GF-D8 (cell line): ENCODE measurements at places on chromosomes 11 and 22.

- DNase-seq = no peak
Measured at GRCh38 chr11:12991426-12991825, 17.7 kb upstream of the RASSF10 start.

DNA sequence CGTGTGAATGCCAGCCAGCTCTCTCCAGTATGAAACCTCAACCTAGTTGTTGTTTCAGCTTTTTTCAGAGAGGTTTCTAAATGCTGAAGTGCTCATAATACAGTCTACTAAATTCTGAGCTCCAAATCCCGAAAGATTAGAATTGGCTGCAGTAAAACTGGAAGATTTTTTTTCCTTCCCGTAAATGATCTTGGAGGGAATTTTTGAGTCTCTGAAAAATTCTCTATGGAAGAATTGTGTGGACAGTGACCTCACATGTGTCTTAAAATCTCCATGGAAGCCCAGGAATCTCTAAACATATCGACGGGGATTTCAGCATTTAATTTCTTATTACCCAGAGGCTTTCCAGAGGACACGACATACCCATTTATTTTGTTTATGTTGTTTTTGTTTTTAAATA lies 1499.2 kb downstream of the LRRC4C start:
- no peak for DNase-seq

GRCh38 chr22:37739035-37739434 lies 42.2 kb downstream of the TRIOBP start:
- no peak for DNase-seq

GRCh38 chr11:133501643-133502539 lies 30.4 kb downstream of the OPCML start:
- no peak for DNase-seq

DNA sequence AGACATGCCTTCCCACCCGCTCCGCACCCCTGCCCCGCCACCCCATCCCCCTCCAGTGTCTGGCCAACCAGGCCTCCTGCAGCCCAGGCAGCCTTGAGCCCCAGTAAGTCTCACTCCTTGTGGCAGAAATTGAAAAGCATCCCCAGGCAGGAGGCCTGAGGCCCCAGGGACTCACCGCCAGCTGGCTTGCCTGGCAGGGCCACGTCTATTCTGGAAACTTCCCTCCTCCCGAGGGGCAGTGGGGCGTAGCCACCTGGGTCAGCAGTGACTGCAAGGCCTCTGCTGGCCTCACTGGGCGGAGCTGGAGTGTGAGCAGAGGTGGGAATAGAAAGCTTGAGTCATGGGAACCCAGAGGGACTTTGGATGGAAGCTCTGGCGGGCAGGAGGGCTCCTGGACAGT lies 26.3 kb downstream of the ANO1 start:
- DNase-seq = no peak

DNA sequence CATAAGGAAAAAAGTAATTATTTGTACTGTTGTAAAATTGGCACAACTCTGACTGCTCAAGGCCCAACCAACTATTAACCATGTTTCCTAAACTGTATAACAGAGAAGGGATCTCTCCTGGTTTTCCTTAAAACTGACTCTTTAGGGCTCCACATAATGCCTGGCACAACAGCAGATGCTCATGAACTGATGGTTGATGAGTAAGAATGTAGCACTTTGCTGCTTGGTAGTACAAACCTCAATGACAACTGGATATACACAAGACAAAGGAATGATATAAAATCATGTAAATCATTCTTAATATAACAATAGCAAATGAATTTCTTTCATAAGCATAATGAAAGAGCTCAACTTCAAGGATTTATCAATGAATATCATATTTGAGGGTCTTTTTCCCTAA lies 11.7 kb downstream of the MSANTD2 start:
- no peak for DNase-seq

- DNase-seq = no peak
Measured at GRCh38 chr11:64455456-64456261, 96.7 kb downstream of the RPS6KA4 start.

GRCh38 chr11:6388748-6389147 lies 1.5 kb upstream of the SMPD1 start:
- no peak for DNase-seq

- no peak for DNase-seq
Measured at GRCh38 chr11:61716478-61717285, 35.8 kb upstream of the MYRF start.

GRCh38 chr22:37051391-37052385 lies at the start of gene KCTD17:
KCTD17 (plus strand) TSS chr22:37051742; CDS start chr22:37051761, 19 bp downstream.
- DNase-seq = no peak

DNA sequence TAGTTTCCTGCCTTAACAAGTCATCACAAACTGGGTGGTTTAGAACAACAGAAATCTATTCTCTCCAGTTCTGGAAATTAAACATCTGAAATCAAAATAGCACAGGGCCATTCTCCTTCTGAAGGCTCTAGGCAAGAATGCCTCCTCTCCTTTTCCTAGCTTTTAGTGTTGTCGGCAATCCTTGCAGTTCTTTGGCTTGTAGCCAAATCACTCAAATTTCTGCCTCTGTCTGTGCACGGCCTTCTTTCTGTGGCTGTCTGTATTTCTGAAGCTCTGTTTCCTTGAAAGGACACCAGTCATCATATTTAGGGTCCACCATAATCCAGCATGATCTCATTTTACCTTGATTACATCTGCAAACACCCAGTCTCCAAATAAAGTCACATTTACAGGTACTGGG lies 795.5 kb downstream of the METTL15 start:
- no peak for DNase-seq

DNA sequence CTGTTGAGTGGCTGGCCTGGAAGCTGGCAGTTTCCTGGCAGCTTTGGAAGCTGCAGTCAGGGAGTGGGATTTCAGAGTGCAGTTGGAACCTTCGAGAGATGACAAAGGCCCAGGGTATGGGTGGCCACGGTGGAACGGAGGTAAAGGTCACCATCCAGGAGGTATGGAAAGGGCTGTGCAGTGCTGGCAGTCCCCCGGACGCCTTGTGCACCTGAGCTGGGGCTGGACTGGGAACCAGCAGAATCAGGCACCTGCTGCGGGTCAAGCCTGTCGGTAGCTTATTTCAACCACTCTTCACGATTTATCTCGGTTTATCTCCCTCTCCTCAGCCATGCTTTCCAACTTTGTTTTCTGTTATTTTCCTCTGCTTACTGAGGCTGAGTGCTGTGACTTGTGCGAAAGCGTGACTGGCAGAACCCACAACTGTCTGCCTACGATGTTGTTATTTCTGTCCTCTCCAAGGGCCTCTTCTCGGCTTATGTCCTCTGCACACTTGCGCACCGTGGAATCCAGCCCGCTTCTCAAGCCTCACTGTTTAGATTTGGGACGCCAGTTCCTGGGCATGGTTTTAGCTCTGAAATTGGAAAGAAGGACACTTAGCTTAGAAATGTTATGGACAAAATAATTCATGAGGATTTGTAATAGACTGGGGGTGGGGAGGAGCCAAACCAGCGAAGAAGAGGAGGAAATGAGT lies 24.0 kb upstream of the ATXN10 start:
- no peak for DNase-seq

GRCh38 chr11:69963533-69964246 lies 114.4 kb upstream of the ANO1 start:
- no peak for DNase-seq

DNA sequence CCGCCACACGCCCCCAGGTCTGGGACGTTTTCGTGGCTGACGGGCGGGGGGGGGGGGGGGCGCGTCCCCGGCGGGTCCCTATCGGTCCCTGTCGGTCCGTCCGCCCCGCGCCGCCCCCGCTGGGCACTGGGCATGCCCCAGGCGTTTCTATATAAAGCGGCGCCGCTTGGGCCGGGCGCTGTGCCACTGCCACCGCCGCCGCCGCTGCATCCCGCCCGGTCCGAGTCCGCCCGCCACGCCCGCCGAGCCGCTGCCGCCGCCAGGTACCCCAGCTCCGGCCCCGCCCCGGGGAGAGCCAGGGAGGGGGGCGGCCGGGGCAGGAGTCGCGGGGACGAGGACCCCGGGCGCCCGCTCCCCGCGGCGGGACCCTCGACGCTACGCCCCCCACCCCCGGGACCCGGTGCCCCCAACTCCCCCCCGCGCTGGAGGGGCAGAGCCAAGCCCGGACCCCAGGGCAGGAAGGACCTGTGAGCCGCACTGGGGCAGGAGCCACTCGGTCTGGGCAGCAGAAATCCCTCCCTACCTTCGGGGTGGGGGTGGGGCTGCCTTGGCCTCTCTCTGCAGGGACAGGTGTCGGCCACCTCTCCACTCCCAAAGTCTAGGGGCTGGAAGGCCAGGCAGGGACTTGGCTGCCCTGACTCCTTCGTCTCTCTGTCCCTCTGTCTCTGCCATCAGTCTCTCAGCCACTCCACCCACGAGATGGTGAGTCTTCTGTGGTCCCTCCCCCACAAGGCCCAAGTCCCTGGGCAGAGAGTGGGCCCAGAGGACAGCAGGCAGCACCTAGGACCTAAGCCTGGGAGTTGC lies at the start of gene CARNS1:
CARNS1 (plus strand) TSS at position 178 of the 804 bp plus-strand sequence; CDS start at position 700, 522 bp downstream.
- no peak for DNase-seq

DNA sequence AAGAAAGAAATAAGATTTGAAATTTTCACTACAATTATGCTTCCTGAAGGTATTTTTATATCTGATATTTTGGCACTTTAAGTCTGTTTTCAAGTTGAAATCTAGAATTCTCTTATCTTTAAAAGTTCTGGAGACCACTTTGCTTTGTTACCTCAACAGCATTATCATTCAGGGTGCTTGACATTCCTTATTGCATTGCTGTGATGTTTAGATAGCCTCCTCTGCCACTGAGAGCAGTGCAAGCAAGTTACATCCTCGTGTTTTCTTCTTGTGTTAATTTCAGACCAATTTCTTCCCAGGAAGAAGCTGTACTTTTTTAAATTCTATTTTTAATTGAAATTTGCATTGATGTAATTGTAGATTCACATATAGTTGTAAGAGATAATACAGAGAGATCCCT lies 333.9 kb upstream of the KIRREL3 start:
- no peak for DNase-seq

DNA sequence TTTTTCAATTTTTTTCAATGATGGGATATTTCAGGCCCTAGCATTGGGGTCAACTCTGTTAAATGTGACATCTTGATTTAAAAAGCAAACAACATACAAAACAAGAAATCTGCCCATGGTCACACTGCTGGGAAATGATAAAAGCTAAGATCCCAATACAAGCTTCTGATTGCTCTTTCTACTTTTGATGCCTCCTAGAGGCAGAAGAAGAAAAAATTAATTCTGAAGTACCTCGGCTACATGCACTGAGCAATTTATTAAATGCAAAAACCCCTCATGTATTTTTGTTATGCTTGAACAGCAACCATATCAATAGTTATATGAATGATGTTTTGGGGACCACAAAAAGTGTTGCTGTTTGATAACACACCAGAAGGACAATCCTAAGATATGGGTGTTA lies 342.1 kb upstream of the NARS2 start:
- DNase-seq = no peak

DNA sequence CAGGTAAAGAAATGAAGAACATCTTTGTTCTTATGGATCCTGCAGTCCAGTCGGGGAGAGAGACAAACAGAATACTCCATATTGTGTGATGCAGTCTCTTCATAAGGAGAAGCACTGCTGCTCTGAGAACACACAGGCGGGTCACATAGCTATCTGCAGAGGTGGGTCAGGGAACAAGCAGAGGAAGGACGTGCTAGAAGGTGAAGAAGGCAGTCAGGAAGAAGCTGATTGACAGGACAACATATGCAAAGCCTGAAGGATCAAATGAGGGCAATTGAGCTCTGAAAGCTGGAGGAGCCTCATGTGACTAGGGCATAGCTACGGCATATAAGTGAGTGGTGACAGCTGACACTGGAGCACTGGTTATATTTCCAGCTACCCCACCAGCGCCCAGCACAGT lies 122.5 kb downstream of the OPCML start:
- no peak for DNase-seq

GRCh38 chr11:47595029-47595428 lies 818 bp upstream of the C1QTNF4 start:
- DNase-seq = no peak

DNA sequence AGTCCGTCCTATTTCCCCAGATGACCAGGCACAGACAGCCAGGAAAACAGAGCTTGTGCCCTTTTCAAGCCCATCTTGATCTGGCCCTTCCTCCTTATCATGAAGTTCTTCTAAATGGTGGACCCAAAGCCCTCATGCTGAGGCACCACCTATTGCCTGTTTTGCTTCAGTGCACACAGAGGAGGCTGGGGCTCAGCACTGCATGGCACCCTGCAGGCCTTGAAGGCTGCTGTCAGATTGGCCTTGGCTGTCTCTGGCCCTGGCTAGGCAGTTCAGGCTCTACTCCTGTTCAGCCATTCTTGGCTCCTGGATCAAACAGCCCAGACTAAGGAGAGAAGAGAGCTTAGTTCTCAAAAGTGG lies 49.2 kb downstream of the OTOG start:
- DNase-seq = no peak

DNA sequence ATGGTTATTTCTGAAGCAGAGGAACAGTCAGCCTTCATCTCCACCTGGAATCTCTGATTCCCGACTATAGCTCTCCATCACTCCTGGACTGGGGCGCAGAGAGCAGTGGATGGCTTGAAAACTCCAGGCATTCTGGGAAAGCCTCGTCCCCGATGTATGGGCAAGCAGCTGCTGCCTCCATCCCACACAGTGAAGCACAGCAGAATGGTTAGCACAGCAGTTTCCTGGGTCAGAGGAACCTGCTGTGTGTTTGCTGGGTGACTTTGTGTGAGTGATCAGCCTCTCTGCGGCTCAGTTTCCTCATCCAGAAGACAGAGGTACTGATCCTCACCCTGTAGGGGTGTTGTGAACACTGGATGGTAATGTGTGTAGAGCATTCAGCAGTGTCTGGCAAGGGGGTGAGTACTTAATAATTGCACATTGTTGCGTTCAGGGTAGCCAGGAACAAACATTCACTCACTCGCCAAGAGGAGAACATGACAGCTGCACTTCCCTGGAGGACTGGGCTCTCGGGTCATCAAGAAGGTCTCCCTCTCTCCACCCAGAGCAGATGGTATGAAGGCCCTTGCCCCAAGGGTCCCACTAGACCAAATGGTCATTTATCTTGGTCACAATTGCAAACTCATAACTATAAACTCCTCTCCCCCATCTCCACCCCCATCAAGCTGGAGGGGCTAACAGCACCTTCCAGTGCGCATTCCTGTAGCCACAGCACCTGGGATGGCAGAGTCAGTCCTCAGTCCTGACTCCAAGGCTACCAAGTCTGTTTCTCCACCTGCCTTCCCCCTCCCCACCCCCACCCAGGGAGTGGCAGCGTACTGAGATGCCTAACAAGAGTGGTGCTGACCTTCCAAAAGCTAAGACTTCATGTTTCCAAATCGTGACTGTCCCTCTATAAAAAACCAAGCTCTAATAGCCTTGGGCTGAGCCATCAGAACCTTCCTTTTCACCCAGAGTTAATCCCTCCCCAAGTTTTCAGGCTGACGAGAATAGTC lies 1.5 kb upstream of the CHST1 start:
- no peak for DNase-seq

DNA sequence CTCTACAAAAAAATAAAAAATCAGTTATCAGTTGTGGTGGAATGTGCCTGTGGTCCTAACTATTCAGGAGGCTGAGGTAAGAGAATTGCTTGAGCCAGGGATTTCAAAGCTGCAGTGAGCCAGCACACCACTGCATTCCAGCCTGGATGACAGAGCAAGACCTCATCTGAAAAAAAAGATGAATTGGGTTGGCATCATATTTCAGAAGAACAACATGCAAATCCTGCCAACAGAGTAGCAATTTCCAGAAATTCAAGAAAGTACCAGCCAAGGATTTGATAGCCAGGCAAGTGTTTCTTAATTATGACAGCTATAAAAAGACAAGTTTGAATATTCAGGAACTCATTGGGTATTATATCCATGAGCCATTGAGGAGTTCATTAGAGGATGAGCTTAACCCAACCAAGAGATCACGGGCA lies 75.2 kb downstream of the USP47 start:
- DNase-seq = no peak

- no peak for DNase-seq
Measured at GRCh38 chr22:50567721-50568252, 5.1 kb upstream of the SYCE3 start.
